Lung (tissue), 17 donors: ENCODE measurements at places on chromosomes 2 and 18. TPM values are rescaled to one million over a fixed set of nuclear protein-coding genes. Genes with fewer than 3 reads are reported as not detected.
A peak's percentile ranks its signal among the peaks of the same experiment; 100 is the strongest.

The FSHR gene
- total RNA-seq = not detected

The SLC66A2 gene
- 26.5 TPM for total RNA-seq

The RALB gene
- 53.8 TPM for total RNA-seq

The NOSTRIN gene
- total RNA-seq = 29.2 TPM

The POTEI gene
- 4.0 TPM for total RNA-seq

The SLC9A4 gene
- not detected for total RNA-seq

The COL3A1 gene
- 528 TPM for total RNA-seq

The ORC4 gene
- total RNA-seq = 121 TPM

The TUBA3E gene
- total RNA-seq = not detected

The PDE1A gene
- total RNA-seq = 5.5 TPM

The ERFE gene
- total RNA-seq = 0.54 TPM

The RIT2 gene
- not detected for total RNA-seq

The OR6B2 gene
- not detected for total RNA-seq

The SESTD1 gene
- total RNA-seq = 96.4 TPM

- no peak for DNase-seq
Observed at GRCh38 chr18:68387246-68387645, 327.7 kb downstream of the TMX3 start.

DNA sequence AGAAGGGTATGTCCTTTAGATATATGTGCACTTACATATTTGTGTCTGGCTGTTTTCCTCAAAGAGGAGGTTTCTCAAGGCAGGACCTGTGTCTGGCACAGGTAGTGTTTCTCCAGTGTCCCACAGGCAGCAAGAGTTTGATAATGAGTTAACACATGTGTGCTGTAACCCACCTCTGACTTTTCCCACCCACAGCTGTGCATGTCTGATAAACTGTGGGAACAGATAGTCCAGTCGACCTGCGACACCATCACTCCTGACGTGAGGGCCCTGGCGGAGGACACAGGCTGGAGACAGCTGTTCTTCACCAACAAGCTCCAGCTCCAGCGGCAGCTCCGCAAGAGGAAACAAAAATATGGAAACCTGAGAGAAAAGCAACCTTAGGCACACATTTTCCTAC, 58.2 kb downstream of the SLC16A14 start:
- no peak for DNase-seq

- DNase-seq = no peak
Observed at GRCh38 chr2:69499242-69499641, 62.0 kb upstream of the NFU1 start.

- peak; percentile 28 for DNase-seq
Observed at GRCh38 chr2:45167920-45168629, 158.8 kb upstream of the SIX2 start.

DNA sequence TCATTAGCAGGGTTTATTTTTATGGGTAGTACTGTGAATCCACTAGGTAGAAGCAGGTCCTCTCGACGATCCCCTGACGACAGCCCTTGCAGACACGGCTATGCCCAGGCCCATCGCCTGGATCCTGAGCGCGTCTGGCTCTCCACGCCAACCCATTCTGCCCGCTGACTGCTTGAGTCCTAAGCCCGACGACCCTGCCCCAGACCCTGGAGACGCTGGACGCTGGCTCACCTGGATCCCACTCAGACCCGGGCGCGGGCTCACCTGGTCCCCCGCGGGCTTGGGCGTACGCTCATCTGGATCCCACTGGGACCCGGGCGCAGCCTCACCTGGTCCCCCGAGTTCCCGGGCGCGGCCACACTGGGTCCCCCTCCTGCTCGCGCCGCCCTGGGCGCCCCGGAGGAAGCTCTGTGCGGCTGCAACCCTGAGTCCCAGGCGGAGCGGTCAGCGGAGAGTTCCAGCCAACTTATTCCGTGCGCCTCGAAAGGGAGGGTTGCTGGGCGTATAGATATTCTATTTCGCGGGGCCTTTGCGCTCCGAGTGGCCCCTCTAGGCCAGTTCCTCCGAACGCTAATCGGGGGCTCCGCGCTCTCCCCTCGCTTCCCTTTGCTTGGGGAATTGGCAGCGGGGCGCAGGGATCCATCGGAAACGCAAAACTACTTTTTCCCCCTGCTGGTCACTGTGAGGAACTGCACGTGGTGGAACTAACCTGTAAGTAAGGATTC, 22.4 kb upstream of the RMP24 start:
- peak; percentile 87 for DNase-seq

- peak; percentile 25 for DNase-seq
Observed at GRCh38 chr18:47772374-47773248, 157.8 kb downstream of the SMAD2 start.

DNA sequence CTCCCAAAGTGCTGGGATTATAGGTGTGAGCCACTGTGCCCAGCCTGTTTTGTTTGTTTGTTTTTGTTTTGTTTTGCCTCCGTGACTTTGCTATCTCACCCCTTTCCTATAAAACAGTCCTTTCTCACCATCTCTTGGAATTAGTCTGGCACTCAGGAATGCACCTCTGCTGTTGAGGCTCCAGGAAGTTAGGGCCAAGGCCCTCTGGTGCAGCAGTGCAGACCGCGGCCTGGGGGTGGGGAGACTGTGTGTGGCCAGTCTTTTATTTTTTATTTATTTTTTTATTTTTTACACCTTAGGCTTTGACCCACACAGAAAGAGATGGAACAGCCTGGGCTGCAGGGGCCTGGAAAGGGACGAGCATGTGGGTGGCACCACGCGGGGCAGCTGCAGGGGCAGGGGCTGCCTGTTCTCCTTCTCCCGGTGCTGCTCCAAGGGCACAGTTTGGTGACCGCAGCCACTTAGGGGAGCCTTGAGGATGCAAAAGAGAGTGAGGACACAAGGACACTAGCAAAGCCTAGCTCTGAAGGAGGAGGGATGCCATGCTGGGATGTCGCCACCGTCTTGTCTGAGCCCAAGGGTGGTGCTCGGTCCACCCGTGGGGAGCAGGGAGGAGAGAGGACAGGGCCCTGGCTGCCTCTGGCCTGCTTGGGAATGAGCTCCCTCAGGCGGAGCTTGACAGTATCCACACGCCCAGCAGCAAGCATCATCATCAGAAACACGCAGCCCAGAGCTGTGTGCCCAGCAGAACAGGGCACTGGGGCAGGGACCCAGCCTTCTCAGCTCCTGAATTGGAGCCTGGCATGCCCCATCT, 19.4 kb upstream of the ALPI start:
- DNase-seq = no peak

- no peak for DNase-seq
Observed at GRCh38 chr18:59691996-59692395, 5.2 kb downstream of the CCBE1 start.

DNA sequence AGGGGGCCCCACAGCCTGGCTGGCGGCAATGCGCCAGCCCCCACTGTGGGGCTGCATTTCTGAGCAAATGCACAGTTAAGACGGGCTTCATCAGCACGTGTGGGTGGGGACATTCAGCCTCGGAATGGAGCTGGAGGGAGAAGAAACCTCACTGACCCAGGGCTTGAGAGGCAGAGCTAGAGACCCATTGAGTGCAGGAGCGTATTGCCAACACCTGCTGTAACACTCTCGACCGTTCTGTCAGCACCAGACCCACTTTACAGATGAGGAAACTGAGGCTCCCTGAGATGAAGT, 200.9 kb upstream of the RAB6C start:
- DNase-seq = peak; percentile 1

- no peak for DNase-seq
Observed at GRCh38 chr2:123696799-123697410, 328.2 kb upstream of the CNTNAP5 start.

DNA sequence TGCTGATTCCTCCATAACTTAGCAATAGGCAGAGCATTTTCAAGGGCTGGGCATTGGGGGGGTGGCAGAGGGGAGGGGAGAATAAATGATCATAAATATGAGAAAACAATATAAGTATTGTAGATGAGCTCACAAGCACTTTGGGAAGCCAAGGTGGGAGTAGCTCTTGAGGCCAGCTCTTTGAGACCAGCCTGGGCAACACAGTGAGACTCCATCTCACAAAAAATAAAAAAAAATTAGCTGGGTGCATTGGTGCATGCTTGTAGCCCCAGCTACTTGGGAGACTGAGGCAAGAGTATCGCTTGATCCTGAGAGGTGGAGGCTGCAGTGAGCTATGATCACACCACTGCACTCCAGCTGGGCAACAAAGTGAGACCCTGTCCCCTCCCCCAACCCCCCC, 75.9 kb downstream of the MYCN start:
- no peak for DNase-seq

- DNase-seq = no peak
Observed at GRCh38 chr2:176293334-176293733, 24.1 kb downstream of the MTX2 start.

DNA sequence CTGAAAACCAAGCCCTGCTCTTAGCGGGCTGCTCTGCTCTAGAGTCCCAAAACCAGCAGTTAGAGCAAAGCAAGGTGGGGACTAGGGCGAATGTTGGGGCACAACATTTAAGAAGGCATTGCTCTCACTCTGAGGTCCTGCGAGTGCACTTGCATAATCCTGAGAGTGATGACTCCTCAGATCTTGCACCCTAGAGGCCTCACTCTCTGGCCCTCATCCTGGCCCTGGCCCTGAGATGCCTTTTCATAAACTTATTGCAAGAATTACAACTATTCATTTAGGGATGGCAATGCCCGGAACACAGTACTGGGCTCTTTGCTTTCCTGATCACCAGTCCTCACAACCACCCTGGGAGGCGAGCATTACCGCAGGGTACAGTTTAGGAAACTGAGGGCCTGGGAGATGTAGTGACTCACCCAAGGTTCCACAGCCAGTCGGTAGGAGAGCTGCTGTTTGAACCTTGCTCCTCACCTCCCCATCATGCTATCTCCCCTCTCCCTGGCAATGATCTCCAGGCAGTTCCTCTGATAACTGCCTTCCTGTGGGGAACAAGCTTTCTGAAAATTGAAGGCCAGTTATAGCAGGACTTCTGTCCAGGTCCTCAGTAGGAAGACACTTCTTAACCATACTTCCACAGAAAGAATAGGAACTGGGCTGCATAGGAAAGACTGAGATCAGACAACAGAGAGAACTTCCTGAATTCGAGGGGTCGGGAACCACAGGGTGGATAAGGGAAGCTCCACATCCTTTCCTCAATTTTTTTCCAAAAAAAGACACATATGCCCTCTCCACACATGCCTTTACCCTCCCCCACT, 91.3 kb downstream of the TNS1 start:
- no peak for DNase-seq

GRCh38 chr2:168054657-168055056, 192.7 kb downstream of the STK39 start:
- DNase-seq = no peak

- DNase-seq = peak; percentile 60
Observed at GRCh38 chr2:170711774-170712652, 3.1 kb upstream of the SP5 start.

GRCh38 chr18:59876310-59876626, 23.5 kb upstream of the PMAIP1 start:
- DNase-seq = no peak

- DNase-seq = no peak
Observed at GRCh38 chr2:41662461-41662860, 385.4 kb upstream of the PKDCC start.

DNA sequence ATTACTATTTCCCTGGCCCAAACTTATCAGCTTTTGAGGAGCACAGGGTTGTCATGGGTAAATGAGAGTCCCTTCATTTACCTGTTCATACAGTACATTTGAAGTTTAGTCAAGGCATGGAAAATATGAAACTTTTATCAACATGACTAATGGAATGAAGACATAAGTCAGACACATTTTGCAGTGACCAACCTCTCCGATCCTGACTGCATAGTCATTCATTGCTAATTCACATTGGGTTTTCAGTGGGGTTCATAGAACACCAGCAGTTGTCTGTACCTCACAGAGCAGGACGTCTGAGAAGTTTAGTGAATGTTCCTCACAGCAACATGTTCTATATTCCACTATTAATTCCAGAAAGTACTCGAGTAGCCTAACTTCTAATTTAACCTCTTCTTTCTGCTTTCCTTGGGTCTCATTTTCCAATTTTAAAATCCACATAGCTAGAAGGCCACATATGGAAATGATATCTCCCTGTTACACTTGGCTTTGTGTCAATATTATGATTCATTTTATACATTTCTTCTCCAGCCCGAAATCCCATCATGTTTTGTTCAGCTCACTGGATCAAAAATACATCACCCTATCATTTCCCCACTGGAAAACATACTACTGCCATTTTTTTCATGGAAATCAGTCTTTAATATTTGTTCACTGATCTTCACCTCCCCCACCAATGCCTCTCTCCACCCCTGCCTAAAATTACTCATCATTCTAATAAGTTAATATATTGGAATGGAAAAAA, 65.9 kb downstream of the CDH20 start:
- DNase-seq = peak; percentile 4

DNA sequence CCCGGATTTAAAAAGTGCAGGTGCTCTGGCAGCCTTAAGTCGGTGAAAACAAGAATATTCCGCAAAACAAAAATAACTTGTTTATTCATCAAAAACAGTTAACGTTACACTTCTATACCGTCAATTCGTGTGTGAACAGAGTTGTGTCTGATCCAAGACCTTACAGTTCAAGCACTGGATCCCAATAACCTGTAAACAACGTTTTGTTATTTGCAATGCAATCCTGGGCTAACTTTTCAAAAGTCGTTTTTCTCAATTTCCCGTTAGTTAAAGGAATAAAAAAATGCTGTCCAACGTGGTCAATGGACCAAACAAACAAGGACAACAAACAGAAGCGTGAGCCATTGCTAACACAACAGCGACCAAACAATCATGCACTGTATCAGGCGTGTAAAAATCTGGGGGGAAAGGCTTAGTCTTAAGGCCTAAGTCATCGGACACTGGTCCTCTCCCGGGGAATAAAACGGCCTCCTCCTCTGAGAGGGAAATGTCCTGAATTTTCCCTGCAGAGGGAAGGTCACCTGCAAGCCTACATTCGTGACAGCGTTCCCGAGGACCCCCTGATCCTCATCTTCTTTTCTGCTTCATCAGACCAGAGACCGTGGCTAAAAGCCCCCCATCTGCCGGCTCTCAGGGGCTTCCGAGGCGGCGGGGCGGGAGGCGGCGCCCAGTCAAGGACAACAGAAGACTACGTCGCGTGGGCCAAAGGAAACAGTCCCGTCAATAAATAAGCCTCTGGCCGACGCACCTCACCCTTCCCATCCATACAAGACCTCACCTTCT, 490 bp downstream of the NDUFS1 start:
- DNase-seq = no peak

DNA sequence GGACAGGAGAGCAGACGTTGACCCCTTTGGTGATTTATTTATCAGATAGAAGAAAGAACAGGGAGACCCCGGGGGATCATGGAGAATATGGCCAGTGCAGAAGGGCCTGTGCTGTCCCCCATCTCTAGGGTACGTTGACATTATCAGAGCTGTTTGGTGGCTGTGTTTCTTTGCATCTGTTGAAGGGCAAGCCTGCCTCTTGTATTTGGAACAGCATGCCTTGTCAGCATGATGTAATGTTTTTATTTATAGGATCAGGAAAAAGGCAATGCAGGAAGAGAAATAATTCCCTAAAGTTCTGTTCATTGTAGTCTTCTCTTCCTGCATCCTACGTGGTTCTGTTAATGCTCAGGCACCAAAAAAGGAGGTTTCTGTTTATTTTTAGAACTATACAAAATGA, 49.8 kb upstream of the CABYR start:
- peak; percentile 54 for DNase-seq
